GM19239 (cell line): ENCODE measurements at places on chromosomes 12 and 14.

DNA sequence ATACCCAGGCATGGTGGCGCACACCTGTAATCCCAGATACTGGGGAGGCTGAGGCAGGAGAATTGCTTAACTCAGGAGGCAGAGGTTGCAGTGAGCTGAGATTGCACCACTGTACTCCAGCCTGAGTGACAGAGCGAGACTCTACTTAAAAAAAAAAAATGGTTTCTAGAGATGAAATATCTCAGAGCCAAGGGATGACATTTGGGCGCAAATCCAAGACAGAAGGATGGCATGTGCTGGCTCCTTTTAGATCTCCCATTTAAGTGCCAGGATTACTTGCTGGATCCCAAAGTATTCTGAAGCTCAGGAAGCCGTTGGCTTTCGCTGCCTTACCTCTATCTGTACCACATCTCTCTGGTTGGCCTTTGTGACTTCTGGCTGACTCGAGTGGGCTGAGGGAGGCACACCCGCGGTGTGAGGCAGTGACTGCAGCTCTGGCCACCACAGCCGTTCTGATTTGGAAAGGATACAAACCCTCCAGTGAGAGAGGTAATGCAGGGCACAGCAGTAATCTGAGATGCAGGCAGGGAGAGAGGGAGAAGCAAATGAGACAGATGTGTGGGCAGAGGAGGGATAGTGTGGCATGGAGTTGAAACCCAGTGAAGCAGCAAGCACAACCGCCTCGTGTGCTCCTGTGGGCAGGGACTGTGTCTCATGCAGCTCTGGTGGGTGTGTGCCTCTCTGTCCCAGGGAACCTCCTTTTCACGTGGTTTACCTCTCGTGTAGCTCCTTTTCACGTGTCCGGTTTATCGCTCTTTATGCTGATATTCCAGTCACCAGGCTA, 4.9 kb downstream of the B4GALNT3 start:
- no peak for DNase-seq

DNA sequence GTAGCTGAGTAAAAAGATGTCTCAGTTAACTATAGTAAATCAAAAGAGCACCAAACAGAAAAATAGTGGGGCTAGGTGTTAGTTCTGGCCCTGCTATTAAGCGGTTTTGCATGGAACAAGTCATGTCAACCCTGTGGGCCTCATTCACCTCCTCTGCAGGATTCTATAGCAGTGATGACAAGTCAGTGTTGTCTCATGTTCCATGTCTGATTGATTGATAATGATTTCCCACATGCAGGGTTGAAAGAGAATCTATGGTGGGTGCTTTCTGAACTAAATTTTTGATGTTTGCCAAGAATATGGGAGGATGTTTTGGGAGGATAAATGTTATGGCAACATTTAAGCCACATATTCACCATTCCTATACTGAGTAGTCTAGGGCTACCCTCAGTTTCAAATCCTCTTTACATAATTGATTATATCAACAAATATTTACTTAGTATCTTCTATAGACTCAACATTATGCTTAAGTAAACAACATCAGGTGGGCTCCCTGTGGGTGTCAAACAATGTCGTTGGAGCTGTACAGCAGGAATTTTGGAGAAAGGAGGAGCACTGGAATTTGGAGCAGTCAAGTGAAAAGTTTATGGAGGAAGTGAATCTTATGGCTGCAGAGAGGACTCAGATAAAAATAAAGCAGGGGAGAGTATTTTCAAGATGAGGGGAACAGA, 48.6 kb downstream of the IRAK3 start:
- no peak for DNase-seq

- DNase-seq = no peak
Measured at GRCh38 chr14:72352012-72352411, 419.8 kb downstream of the RGS6 start.

DNA sequence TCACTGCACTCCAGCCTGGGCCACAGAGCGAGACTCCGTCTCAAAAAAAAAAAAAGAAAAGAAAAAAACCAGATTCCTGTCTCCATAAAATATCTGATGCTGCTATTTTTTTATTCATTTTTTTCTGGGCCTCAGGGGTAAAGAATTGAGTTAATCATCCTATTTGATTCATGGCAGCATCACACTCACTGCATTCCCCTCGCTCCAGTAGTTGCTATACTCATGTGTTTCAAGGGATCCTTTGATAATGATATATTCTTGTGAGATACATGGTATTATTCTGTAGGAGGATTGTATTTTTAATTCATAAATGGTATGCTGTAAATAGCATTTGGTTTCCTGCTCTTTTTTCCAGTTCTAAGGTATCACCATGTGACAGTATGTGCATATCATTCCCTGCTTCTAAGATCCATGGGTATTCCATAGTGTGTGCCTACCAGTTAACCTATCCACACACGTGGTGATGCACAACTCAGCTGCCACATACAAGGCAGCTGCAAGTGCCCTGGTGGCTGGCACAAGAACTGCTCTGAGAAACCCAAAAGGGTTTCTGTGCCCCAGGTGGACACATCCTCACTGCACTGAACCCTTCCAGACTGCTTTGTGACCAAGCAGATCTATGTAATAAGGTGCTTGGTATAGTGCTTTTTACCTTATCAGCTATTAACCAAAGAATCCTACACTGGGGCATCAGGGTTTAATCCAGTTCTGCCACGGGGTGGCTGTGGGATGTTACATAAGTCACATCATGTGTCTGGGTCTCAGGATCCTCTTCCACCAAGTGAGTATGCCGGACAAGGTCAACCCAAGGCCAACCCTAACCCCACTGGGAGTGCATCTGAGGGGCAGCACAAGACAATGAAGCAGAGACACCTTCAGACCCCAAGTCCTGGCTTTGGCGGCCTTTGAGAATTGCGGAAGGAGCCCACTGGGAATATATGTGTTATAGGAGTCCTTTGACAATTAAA, 74.6 kb downstream of the ZFP36L1 start:
- no peak for DNase-seq

- no peak for DNase-seq
Measured at GRCh38 chr14:61953602-61954001, 191.4 kb downstream of the SNAPC1 start.

GRCh38 chr14:70982200-70982599, 74.9 kb downstream of the PCNX1 start:
- DNase-seq = no peak

DNA sequence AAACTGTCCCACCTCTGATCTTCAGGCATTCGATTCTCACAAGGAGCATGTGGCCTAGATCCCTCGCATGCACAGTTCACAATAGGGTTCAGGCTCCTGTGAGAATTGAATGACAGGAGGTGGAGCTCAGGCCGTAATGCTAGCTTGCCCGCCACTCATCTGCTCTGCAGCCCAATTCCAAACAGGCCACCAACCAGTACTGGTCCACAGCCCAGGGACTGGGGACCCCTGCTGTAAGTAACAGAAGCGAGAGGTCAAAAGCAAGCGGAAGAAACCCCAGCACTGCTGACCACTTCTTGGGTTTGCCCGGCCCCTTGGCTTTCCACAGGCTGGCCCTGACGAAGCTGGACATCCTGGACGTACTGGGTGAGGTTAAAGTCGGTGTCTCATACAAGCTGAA, 8.5 kb upstream of the SIVA1 start:
- DNase-seq = no peak

- DNase-seq = no peak
Measured at GRCh38 chr14:92473261-92473968, 40.2 kb upstream of the RIN3 start.
